ENCODE measurements at places on chromosomes 3 and 15.

DNA sequence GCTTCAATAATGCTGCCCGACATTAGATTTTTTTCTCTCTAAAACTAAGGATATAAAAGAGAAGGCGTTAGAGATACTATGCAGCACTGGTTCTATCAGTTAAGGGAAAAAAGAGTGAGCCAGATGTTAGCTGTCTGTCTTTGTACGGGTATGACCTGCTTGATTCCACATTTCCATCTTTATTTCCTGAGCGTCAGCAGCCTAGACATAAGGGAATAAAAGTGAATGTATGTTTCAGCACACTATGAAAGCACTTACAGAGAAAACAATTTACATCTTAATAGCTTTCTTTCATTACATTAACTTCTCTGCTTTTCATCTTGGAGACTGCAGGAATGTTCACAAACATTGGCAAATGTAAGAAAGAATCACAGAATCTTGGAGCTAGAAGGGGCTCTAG lies 319.3 kb downstream of the CTNNB1 start:
- no peak for DNase-seq

DNA sequence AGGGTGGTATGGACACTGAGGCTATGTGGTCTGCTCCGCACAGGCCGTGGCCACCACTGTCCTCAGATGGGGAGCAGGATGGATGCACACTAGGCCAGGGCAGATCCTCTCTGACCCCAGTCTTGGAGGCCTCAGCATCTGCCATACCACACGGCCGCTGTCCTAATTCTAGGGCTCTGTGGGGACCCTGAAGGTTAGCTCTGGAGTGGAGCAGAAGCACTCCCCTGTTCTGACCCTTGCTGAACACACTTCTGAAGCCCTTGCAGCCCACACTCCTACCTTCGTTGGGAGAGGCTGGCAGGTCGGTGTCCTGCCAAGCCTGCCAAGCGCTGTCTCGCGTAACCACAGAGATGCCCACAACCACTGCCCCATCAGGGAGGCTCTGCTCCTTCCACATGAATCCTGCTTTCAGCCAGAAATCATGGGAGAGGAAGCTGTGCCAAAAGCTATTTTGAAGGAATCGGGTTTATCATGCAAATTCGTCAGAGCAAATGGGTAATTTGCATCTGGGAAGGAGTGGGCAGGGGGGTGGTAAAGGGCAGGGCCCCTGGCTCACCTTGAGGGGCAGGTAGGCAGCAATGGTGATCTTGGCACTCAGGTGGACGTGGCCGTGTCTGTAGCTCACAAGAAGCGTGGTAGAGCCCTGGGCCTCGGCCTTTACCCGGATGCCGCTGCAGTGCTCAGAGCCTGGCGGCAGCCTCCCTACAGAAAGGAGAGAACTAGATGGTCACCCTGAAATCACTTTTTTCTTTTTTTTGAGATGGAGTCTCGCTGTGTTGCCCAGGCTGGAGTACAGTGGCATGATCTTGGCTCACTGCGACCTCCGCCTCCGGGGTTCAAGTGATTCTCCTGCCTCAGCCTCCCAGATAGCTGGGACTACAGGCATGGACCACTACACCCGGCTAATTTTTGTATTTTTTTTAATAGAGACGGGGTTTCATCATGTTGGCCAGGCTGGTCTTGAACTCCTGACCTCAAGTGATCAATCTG lies 54.4 kb downstream of the NUP210 start:
- no peak for DNase-seq

GRCh38 chr3:190747571-190747970 lies 114.9 kb downstream of the GMNC start:
- DNase-seq, result no peak

DNA sequence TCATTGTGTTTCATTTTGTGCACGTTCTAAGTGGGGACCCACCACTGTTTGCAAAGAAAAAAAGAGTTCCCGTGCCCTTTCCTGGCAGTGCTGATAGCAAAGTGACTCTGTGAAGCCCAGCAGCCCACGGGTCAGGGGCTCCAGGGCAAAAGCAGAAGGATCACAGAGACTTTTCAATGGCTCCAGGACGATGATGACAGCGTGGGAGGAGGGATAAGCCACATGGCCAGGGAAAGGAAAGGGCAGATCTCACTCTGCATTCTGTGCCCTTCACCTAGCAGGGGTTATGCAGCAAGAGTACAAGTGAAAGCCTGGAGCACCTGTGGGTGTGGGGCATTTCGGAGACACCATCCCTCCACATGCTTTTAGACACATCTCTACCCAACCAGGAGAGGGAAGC lies 35.4 kb downstream of the SEMA5B start:
- DNase-seq, result no peak
